CD4-positive, alpha-beta T cell (primary cell): ENCODE measurements at places on chromosomes 12 and 14.

- DNase-seq: no peak
Measured at GRCh38 chr12:113445544-113446171, 23.5 kb downstream of the SDSL start.

DNA sequence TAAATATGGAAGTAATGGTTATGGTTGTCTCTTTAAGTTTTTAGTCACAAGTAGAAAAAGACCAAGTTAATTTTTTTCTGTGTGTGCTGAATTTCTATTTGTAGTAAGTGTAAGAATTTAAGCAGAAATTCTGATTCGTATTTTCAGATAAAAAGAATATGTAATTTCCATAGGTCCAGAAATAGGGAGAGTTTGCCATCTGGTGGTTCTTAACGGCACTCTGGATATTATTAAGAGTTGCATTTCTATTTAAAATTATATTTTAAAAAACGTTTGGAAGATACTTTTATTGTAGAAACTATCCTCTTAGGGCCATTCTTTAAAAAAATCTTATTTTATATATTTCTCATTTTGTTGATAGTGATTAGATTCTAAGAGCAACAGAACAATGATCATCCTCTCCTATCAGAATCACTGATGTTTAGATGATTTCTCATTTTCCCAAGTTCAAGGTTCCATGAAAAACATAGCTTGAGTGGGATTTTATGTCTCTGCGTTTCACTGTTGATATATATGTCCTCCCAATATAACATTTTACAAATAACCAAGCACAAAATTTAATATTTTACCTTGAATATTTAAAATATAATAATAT is 88.3 kb downstream of the LRRK2 start:
- no peak for DNase-seq

GRCh38 chr14:49106741-49107667 is 479.2 kb downstream of the RPS29 start:
- no peak for DNase-seq

GRCh38 chr12:32151552-32151951 is 44.9 kb downstream of the BICD1 start:
- no peak for DNase-seq

DNA sequence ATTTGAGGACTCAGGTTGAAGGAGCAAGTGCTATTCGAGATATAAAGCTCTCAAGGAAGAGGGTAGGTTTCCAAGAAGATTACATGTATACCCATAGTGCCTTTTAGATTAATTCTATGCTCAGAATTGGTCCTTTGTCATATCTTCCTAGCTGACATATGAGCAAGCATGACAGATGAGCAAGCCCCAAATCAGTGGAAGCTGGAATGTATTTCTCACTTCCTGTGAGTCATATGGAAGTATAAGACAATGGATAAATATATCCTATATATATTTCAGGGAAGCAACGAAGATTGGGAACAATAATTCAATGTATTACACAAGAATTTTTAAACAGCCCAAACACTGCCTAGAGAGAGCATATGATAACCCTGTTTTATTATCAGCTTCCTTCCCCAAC is 674.1 kb upstream of the ATXN7L3B start:
- DNase-seq: no peak

- no peak for DNase-seq
Measured at GRCh38 chr14:34003691-34004090, 52.8 kb upstream of the EGLN3 start.

- DNase-seq: no peak
Measured at GRCh38 chr12:86137936-86138335, 118.3 kb downstream of the MGAT4C start.

- no peak for DNase-seq
Measured at GRCh38 chr14:78674820-78675219, 504.6 kb downstream of the NRXN3 start.

DNA sequence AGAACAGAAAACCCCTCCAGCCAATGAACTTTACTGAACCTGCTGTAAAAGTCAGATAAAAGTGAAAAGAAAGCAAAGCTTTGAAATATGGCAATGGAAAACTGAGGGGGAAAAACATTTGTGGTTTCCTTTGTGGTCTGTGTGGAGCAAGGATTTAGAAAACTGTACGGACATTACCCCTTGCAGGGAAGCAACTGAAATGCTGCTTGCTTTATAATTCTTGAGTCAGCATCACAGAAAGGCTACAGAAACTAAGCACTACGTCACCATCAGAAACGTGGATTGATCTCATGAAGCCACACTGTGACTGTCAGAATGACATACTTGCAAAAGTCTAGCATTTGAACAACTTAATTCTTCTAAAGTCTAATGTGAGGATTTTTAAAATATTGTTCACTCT is 2.4 kb upstream of the KCNC2 start:
- DNase-seq: no peak

GRCh38 chr12:46388427-46389021 is 16.0 kb upstream of the SLC38A2 start:
- no peak for DNase-seq

- DNase-seq: peak; percentile 47
Measured at GRCh38 chr14:75141967-75142366, 15.1 kb upstream of the NEK9 start.

DNA sequence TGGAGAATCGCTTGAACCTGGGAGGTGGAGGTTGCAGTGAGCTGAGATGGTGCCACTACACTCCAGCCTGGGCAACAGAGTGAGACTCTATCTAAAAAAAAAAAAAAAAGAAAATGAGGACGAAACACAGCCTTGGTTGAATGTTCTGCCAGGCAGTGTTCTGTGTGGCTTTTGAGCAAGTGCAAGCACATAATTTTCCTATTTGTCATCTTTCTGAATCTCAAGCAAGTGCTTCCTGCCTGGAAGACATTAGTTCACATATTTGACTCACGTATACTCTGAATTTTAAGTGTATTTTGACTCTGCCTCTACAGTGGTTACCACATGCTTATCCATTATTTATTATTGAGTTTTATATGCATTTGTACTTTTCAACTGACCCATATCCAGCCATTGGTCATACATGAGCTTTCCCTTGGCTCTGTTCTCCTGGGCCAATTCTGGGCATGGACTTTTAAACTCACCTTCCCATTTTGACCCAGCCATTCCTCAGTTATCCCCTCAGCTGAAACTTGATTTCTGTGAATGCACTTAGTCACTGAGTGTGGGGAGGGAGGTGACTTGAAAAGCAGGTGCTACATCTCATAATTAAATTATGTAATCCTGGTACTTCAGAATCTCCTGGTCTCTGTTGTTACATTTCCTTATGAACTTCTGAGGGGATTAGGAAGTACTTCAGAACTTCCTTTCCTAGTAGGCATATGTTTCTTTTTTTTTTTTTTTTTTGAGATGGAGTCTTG is 8.1 kb downstream of the OR10G2 start:
- DNase-seq: no peak

DNA sequence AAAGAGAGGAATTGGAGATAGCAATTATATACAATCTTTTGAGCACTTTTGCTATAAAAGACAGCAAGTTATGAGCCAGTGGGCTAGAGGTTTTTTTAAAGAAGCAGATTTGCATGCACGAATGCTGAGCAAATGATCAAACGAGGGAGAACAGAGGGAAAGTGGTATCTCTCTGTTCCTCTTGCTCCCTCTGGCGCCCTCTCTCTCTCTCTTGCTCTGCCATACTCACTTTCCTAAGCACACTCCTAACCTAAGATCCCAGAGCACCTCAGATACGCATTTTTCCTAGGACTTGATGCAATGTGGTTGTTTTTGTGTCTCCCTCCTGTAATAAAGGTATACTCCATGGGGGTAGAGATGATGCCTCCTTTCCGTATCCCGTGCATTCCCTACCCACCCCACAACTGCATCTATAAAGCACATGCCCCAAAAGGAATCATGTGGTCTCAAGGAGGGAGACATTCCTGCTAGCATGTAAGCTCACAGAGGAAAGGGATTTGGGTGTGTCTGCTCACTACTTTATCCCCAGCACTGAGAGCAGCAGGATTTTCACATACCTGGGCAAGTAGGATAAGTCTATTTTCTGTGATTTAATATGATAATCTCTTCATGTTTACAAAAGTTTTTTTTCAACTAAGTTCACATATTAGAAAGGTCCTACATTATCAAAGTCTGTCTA is 270.2 kb downstream of the SSPN start:
- DNase-seq: no peak

- DNase-seq: no peak
Measured at GRCh38 chr12:68867606-68868005, 59.6 kb downstream of the MDM2 start.

GRCh38 chr12:124386661-124387527 is 92.0 kb downstream of the RFLNA start:
- no peak for DNase-seq

DNA sequence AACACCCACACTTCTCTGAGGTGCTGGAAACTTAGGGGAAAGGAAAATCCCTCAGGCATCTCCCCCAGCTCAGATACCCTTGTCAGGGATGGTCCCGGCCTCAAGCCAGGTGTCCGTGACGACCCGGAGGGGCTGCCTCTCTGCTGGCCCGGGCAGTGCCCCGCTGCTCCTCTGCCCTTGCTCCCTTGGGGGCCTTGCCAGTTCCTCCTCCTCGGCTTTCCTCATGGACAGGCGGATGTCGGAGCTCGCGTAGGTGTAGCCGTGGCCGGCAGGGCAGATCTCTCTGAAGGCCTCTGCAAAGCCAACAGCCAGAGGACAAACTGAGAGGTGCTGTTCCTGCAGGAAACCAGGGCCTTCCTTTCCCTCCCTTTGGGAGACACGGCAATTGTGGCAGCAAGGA is 34.8 kb downstream of the ISCA2 start:
- DNase-seq: no peak

GRCh38 chr12:128318946-128319345 is 52.0 kb downstream of the TMEM132C start:
- DNase-seq: no peak

DNA sequence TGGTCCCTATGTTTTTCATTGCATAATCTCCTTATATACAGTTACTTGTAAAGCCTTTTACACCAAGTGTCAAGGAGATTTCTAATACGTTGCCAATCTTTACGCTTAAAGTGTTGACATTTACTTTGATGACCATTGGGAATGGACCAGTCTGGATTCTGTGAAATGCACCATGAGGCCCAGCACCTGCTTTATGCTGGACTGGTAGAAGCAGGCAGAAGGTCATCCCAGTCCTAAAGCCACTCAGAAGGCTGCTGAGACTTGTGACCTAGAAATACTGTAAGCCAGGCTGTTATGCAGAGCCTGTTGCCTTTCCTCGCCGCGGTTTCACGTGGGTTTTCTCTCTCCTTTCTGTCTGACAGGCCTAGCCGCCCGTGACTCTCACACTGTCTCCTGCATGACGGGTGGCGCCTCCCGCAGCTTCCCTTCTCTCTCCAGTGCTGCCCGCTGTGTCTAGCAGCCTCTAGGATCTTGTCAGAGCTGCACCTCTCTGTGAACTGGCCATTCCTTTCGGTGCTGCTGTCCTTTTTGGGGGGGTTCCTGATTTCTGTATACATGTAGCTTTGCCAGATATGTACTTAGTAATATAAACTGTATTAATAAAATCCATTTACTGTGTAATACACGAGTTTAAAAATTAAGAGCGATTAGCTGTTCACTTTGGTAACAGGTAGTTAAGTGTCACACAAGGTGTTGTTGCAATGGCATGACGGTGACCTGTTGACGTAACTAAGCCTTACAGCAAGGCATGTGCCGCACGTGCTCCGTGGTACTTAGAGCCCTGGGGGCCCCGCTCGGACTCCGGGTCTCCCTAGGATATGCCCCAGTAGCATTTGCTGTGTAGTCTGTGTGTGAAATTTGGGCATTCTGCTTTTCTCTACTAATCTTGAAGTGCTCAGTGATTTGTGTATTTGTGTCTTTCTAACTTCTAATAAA is 29.7 kb downstream of the XRCC3 start:
- no peak for DNase-seq

- no peak for DNase-seq
Measured at GRCh38 chr14:100173353-100173752, 13.9 kb upstream of the DEGS2 start.

GRCh38 chr12:123149088-123149487 is 1.8 kb downstream of the PITPNM2 start:
- DNase-seq: no peak

- no peak for DNase-seq
Measured at GRCh38 chr14:40318211-40318719, 886.0 kb upstream of the FBXO33 start.

- DNase-seq: no peak
Measured at GRCh38 chr12:104656383-104656782, 199.6 kb downstream of the CHST11 start.

GRCh38 chr14:99101855-99102461 is 170.0 kb downstream of the BCL11B start:
- DNase-seq: no peak

- no peak for DNase-seq
Measured at GRCh38 chr12:52673217-52673616, 7.0 kb downstream of the KRT1 start.

DNA sequence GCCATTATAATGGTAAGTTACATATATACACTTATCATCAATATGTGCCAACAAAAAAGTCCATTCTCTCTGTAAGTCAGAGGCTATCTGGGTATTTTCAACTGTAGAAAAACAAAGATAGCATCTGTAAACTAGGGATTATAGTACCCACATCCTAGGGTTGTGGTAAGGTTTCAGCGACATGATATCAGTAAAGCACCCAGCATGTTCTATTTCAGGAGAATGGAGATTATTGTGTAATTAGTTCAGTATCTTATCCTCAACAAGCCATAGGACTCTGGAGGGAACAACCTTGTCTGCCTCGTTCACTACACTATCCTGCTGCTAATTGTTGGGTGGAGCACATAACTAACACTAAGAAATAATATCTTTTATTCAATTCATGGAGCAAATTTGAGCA is 19.7 kb upstream of the CKAP4 start:
- DNase-seq: no peak

DNA sequence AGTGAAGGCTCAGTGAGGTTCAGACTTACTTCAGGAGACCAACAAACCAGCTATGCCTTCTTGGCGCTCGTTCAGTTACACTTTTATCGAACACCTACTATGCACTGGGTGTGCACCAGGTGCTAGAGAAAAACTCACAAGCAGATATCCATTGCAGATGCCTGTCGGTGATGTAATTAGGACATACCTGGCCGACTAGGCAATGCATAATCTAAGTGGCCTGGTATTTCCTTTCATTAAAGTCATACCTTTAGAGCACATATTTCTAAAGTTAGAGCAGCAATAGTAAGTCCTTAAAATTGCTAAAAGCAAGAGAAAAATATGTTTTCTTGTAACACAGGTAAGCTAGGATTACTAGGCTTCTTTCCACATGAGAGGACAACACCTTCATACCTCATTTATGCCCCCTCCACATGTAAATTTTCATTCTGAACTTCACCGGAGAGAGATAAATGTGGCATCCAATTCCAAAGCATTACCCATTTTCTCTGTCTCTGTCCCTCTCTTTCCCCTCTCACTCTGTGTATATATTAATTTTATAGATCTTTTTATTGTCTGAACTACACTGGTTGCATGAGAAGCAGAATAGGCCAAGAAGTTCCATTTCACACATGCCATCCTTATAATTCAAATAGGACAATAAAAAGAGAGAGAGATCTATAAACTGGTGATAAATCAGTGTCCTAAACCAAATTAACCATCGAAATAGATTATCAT is 242.2 kb downstream of the SPTSSA start:
- no peak for DNase-seq

DNA sequence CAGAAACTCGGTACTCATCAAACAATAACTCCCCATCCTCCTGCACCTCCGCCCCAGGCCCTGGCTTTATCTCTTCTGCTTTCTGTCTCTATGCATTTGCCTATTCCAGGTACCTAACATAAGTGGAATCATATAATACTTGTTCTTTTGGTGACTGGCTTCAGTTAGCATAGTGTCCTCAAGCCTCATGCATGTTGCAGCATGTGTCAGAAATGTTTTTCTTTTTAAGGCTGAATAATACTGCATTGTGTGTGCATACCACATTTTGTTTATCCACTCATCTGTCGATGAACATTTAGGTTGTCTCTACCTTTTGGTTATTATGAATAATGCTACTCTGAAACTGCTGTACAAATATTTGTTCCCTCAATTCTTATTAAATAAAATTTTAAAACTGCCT is 117.1 kb downstream of the KICS2 start:
- no peak for DNase-seq
